Neural crest cell (in vitro differentiated cells): ENCODE measurements at places on chromosomes 12 and 14.
A peak's percentile ranks its signal among the peaks of the same experiment; 100 is the strongest.

DNA sequence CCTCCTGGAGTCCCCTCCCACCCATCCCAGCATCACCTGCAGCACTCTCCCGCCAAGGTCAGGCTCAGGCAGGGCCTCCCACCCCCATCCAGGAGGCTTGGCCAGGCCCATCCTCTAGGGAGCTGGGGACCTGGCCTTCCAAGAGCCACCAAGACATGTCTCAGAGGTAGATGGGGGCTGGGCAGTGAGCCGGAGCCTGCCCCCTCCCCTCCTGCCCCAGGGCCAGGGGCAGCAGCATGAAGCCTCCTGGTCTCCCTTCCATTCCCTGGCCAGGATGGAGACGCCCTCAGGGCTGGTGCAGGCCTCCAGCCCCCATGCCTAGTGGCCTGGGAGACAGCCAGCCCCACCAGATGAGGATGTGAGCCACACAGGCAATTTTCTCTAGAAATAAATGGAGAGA lies 69.3 kb upstream of the C14orf180 start:
- DNase-seq = no peak

- DNase-seq = peak; percentile 43
Measured at GRCh38 chr12:68364893-68365725, 32.9 kb upstream of the MDM1 start.

DNA sequence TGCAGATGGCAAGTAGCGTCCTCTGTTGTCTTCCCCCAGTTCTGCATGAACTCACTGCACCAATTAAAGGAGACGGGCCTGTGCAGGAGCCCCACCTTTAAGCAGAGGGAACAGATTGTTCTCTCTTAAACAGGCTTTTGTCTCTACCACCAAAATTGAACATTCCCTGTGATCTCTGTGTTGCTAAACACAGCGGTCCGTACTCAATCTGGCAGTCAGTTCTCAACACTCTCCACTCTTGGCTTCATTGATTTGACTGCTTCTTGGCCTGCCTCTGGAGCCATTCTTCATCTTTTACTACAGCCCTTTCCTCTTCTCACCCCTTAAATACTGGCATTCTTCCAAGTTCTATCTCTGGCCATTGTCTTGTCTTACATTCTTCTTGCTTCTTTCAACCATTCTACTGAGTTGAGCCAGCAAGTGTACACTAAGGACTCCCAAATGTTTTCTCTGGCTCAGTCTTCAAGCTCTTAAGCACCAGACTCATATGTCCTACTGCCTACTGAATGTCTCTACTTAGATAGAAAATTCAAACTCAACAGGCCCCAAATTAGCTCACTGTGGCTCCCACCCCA lies 8.0 kb upstream of the NT5DC3 start:
- no peak for DNase-seq

DNA sequence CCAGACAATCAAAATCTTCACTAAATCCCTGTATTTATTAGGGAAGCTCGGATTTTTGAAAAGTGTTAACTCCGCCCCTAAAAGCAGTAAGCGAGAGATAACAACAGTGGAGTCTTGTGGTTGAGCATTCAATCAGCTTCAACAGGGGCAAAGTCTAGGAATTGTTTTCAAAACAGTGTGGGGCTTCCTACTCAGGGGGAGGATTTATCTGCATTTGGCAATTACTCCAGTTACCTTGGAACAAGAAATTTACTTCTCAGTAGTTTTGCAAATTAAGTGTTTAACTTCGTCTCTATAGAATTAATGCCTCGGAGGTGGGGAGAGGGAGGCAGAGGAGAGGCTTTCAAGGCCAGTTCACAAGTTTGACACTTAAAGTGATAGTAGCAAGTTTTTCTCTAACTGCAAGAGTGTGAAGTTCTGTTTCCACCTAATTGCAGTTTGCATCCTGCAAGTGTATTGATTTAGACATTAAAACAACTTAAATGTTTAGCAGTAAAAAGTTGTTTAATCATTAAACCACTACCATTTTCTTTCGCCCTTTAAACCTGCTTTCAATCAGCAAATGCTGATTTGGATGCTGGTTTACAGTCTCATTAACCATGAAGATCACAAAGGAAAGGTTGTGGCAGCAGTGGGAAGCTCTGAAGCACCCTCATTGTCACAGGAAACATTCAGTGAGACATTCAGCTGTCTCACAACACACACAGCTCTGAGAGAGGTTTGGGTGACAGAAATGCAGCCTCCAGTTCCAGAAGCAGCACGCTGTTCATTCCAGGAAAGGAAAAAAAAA lies 102.0 kb downstream of the HMGA2 start:
- no peak for DNase-seq

GRCh38 chr12:6275928-6276887 lies 34.3 kb upstream of the PLEKHG6 start:
- no peak for DNase-seq

GRCh38 chr12:28802706-28803438 lies 346.2 kb upstream of the FAR2 start:
- no peak for DNase-seq

GRCh38 chr12:87136330-87136976 lies 880.3 kb upstream of the MGAT4C start:
- no peak for DNase-seq

- DNase-seq = no peak
Measured at GRCh38 chr12:132634411-132634990, 15.9 kb downstream of the P2RX2 start.

DNA sequence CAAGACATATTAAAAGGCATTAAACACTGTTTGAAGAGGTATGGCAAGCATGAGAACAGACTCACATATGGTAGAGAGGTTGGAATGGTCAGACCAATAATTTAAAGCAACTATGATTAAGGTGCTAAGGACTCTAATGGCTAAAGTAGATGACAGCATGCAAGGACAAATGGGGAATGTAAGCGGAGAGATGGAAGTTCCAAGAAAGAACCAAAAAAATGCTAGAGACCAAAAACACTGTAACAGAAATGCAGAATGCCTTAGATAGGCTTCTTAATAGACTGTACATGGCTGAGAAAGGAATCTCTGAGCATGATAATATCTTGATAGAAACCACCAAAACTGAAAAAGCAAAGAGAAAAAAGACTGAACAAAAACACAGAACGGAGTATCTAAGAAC lies 77.4 kb downstream of the RIN3 start:
- no peak for DNase-seq

DNA sequence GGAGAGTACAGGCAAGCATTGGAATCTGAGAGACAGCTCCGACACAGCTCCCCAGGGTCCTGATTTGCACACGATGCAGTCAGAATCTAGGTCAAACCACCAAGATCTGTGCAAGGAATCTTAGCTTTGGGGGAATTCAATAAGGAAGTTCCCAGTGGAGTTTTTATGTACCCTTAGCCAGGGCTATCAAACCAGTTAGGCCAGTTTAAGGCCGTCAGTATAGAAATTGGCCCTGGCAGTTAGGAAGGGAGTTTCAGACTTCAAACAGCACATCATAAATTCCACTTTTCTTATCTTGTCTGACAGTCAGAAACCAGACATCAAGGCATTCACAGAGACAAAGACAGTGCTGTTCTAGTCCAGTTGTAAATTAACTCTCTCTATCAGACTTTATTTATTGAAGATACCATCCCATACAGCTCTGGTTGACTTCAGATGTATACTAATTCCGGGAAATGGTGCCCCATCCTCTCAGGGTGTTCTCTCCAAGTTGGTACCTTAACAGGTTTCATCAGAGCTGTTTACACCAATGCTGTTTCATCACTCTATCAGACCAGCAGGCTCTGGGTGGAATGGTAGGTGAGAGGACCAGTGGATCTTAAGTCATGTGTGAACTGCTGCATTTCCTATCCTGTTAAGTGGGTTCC lies 157.5 kb upstream of the ATF7IP start:
- DNase-seq = no peak

DNA sequence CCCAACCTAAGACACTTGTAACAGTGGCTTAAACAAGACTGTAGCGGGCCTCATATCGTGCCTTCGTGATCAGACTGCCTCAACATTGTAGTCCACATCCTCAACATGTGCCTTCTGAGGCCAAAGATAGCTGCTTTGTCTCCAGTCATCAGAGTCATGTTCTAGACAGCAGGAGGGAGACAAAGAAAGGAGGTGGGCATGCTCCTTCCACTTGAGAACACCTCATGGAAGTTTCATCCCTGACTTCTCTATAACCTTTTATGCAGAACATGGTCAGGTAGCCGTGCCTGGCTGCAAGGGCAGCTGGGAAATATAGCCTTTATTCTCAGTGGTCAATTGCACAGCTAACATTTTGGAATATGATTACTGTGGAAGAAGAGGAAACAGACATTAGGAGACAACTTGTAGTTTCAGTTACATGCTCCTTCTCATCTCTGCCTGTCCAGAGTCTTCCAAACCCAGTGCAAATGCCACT lies 25.3 kb upstream of the DHRS2 start:
- no peak for DNase-seq

GRCh38 chr12:102514696-102515095 lies 34.3 kb upstream of the IGF1 start:
- no peak for DNase-seq

- no peak for DNase-seq
Measured at GRCh38 chr12:125151284-125151683, 86.0 kb downstream of the AACS start.

DNA sequence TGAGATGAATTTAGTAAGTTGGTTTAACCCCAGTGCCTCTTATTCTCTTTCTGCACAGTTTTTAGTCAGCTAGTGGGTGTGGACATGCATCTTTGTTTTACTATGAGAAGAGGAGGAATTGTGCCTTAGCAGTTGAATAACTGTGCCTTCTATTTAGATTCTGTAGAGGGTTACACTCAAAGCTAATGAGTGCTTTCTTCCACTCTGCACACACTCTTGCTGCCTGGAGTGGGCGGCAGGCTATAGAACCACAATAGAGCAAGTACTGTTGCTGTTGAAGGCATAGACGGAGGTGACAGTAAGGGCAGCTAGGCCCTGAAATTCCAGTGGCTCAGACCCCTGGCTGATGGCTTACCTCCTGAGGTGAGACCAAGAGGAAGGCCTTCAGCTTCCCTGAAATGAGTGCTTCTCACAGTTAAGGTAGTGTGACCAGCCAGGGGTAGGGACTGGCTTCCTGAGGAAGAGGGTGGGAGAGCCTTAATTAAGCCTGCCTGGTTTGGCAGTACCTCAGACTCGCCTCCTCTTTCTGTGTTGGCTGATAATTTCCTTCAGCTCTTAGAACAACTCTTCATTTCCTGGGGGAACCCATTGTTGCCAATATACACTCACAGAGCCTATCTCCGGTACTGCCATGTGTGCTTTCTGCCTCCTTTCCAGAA lies 24.7 kb downstream of the SUSD6 start:
- no peak for DNase-seq

- no peak for DNase-seq
Measured at GRCh38 chr14:101506926-101507835, 54.1 kb upstream of the DIO3 start.

- no peak for DNase-seq
Measured at GRCh38 chr12:113475451-113476175, 3.9 kb upstream of the LHX5 start.

GRCh38 chr14:60862283-60862682 lies 118.6 kb downstream of the TRMT5 start:
- DNase-seq = no peak

DNA sequence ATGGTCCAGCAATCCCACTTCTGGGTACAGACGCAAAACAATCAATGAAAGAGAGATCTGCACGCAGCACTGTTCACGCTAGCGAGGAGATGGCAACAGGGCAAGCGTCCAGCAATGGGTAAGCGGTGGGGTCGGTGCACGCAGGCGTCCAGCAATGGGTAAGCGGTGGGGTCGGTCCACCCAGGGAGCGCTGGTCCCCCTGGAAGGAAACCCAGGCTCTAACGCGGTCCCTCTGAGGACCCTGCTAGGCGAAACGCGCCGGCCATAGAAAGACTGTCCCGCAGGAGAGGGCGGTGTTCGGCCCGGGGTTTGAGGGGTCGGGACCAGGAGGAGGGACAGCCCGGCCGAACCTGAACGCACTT lies 618 bp upstream of the PGAM5 start:
- no peak for DNase-seq

DNA sequence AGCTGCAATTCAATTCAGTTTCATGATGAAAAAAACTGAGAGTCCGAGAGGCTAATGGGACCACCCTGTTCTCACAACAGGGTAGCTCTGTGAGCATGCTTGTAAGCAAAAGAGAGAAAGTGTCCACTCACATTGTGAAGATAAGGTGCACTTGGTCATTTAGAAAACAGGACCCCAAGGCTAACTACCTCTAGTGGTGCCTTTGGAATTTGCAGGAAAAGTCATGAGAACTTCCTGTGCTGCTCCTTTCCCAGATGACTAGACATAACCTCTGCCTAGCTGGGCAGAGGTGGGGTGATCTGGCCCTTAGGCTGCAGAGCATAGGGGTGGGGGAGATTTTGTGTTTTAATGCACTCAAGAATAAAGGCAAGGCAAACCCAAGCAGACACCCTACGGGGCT lies 118.9 kb downstream of the STAB2 start:
- no peak for DNase-seq

DNA sequence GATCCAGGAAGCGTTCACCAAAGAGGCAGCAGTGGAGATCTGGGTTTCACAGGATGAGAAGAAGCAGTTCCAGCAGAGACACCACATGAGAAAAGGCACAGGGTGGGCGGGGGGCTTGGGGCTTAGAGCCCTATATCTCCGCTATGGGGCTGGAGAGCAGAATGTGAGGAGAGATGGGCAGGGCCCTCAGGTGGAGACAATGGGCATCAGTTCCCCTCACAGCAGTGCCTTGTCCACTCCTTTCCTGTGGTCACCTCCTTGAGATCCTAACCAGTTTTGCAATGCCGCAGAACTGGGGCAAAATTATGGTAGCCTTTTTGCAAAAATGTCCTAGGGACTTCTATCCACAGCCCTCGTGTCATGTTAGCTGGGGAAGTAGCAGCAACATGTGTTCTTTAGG lies 27.5 kb downstream of the DHRS2 start:
- DNase-seq = no peak

- DNase-seq = no peak
Measured at GRCh38 chr12:103839103-103839502, 1.9 kb downstream of the NT5DC3 start.

- no peak for DNase-seq
Measured at GRCh38 chr12:49748306-49748705, 6.9 kb downstream of the TMBIM6 start.

DNA sequence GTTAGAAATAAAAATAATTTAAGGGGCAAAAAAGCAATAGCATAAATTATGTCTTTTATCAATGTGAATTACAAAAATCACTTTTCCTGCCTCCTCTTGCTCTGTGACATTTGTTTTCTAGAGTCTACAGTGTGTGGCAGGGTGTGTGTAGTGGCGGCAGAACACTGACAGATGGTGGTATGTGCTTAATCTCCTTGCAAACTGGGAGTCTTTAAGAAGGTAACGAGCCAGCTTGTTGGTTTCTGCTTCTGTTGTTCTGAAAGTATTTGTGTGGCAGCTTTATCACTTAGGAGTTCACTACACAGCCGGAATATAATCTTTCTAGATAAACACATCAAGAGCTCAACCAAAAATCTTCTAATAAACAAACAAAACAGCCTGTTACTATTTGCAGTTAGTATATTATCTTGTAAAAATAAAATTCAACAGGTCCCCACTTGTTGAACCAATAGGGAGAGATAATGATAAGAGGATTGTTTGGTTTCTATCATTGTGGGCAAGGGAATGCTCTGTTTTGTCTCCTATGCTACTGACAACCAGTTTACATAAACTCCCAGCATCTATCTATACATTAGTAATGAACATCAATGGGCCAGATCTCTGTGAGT lies 13.0 kb downstream of the CDKL1 start:
- DNase-seq = no peak
